ENCODE measurements at places on chromosomes 2 and 18.

DNA sequence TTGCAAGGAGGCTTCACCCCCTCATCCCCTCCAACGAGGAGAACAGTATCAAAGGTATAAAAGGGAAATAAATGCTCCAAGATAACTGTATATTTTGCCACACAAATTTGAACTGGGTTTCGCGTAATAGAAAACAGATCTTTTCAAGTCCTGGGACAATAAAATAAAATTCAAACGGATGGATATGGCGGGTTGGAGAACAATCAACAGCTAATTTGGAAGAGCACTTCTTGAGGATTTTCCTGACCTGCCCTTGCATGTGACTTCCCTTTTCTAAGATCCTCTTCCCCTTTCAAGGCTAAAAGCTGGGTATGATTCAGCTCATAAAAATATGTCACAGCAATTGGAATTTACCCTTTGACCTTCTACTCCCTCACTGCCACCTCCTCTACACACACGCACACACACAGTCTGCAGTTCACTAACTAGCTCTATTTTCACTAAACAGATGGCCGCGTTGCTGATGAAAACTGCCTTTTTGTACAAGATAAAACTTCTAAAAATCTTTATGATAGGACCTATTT, 386.9 kb downstream of the FIGN start:
- no peak for DNase-seq

DNA sequence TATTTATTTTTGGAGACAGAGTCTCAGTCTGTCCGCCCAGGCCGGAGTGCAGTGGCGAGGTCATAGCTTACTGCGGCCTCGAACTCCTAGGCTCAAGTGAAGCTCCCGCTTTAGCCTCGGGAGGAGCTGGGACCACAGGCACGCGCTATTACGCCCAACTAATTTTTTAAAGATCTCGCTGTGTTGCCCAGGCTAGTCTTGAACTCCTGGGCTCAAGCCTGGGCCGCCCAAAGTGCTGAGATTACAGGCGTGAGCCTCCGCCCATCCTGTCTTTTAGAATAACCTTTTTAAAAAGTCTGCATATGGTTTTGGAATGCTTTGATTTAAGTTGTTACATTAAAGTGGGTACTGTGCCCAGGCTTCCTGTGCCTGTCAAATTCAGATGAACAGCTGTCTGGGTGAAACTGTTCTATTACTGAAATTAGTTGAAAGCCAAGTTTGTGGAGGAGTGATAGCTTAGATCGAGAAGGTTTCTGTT, 944 bp downstream of the RAB3GAP1 start:
- peak; percentile 50 for DNase-seq

GRCh38 chr2:104673225-104673624, 180.7 kb upstream of the POU3F3 start:
- DNase-seq: no peak

GRCh38 chr2:156038021-156038420, 294.5 kb downstream of the NR4A2 start:
- DNase-seq: no peak

DNA sequence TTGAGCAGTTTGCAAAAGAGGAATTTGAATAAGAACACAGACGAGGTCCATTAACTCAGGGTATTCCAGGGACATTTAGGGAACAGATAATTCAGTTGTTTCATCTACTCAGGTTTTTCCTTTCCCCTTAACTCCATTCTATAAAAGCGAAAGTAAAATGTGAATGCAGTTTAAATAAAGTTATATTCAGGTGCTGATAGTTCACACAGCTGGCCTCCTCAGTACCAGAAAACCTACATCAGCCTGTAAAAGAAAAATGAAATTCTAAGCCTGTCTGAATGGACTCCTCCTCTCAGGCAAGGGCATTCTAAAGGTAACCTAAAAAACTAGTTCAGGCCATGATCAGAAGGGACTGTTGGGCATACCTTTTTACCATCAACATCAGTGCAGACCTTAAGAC, 873.8 kb downstream of the SUCLG1 start:
- DNase-seq: no peak
